Activated CD8-positive, alpha-beta T cell treated with anti-CD3 and anti-CD28 coated beads, Interleukin-2, amount 10 ng/mL, durations not matched to agents 7 days and 5 days (primary cell): ENCODE measurements at places on chromosomes 2 and 18. TPM values are rescaled to one million over a fixed set of nuclear protein-coding genes. Genes with fewer than 3 reads are reported as not detected.
A peak's percentile ranks its signal among the peaks of the same experiment; 100 is the strongest.

GRCh38 chr2:102187496-102188150, 800 bp downstream of the IL1RL2 start:
- H3K27ac ChIP-seq, result no peak overlapping the region
- no peaks in the 10 kb centered on the region for H3K36me3 ChIP-seq
- peak; percentile 28 for DNase-seq
- H3K4me1 ChIP-seq, result peaks cover 12% of the 10 kb centered on the region
- H3K4me3 ChIP-seq, result peak overlapping the region; percentile 74
- H3K27me3 ChIP-seq, result peaks cover 19% of the 10 kb centered on the region

GRCh38 chr2:160820691-160821090, 327.1 kb upstream of the RBMS1 start:
- no peak overlapping the region for H3K4me3 ChIP-seq
- no peaks in the 10 kb centered on the region for H3K4me1 ChIP-seq
- H3K36me3 ChIP-seq, result no peaks in the 10 kb centered on the region
- no peak for DNase-seq
- no peak overlapping the region for H3K27ac ChIP-seq
- peaks cover 4% of the 10 kb centered on the region for H3K27me3 ChIP-seq

DNA sequence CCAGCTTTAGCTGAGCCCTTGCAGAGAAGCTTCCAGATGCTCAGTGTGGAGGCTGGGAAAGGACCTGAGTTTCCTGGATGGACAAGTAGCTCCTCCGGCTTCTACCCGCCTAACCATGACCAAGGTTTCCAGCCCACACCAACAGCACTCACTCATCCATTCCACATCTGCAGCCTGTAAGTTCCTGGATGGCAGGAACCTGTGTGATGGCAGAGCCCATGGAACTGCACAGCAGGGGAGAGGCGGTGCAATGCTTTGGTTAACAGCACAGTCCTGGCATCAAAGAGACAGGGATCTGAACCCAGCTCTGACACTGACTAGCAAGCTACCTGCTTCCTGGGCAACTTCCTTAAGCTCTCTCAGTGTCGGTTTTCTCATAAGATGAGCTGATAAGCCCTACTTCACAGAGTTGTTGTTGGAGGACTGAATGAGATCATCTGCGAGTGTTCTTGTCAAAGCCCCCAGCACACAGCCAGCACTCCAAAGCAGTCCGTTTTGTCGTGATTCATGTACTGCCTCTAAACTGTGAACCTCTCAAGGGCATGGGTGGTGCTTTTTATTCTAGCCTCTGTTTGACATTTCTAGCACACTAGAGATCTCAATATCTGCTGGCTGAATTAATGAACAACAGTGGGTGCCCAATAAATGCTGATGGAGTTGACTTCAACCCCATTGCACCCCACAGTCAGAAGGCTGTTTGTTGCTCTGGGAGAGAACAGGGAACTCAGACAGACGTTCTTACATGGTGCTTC, 41.6 kb upstream of the OTOF start:
- H3K4me1 ChIP-seq, result peaks cover 16% of the 10 kb centered on the region
- peak; percentile 45 for DNase-seq
- H3K27me3 ChIP-seq, result peaks cover 9% of the 10 kb centered on the region
- no peak overlapping the region for H3K27ac ChIP-seq

Gene AMER3
- total RNA-seq, result not detected

Gene CWC22
- total RNA-seq, result 20.0 TPM

DNA sequence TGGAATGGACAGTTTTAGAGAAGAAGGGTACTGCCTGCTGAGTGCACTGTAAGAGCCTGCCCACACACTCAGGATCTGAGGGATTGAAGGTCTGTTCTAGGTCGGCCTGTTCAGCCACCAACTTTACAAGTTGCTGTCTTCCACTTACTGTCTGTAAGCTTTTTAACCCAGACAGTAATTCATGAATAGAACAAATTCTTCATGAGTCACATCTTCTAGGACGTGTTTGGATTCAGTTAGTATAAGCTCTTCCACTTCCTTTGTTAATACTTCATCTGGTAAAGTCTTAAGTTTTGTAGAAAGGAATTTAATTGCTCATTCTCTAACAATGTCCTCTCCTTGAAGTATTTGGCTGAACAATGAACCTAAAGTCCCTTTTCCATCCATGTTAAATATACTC, 74.6 kb downstream of the PDE11A start:
- H3K27ac ChIP-seq, result no peak overlapping the region
- no peaks in the 10 kb centered on the region for H3K4me1 ChIP-seq
- H3K36me3 ChIP-seq, result no peaks in the 10 kb centered on the region
- H3K4me3 ChIP-seq, result no peak overlapping the region
- H3K27me3 ChIP-seq, result peaks cover 8% of the 10 kb centered on the region
- no peak for DNase-seq

GRCh38 chr2:169871994-169872393, 44.7 kb downstream of the UBR3 start:
- H3K27ac ChIP-seq, result no peak overlapping the region
- H3K27me3 ChIP-seq, result no peaks in the 10 kb centered on the region
- no peak for DNase-seq
- H3K4me1 ChIP-seq, result no peaks in the 10 kb centered on the region

- H3K27ac ChIP-seq, result no peak overlapping the region
- H3K4me1 ChIP-seq, result no peaks in the 10 kb centered on the region
Observed at GRCh38 chr18:31835528-31836133, 75.0 kb upstream of the SLC25A52 start.

Gene PMS1
- total RNA-seq, result 41.7 TPM

Gene TUBA4B
- total RNA-seq, result not detected

DNA sequence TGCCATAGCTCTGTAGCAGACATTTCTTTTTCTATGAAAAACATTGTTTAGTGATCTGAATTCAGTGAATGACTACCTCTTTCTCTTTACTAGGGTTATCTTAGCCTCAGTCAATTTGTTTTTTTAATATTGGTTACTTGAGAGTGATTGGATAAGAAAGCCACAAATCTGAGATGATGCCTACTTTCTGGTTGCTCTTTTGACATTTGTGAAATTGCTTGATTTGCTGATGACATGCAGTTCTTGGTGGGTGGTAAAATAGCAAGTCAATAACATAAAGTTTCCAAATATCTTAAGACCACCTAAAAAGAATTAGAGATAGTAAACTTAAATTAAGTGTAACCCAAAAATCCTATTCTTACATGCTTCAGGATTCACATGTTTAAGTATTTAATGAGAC, 199.5 kb upstream of the STON1 start:
- peaks cover 48% of the 10 kb centered on the region for H3K4me1 ChIP-seq
- DNase-seq, result no peak
- H3K36me3 ChIP-seq, result peaks cover 20% of the 10 kb centered on the region
- no peak overlapping the region for H3K4me3 ChIP-seq

Gene NTSR2
- total RNA-seq, result not detected

DNA sequence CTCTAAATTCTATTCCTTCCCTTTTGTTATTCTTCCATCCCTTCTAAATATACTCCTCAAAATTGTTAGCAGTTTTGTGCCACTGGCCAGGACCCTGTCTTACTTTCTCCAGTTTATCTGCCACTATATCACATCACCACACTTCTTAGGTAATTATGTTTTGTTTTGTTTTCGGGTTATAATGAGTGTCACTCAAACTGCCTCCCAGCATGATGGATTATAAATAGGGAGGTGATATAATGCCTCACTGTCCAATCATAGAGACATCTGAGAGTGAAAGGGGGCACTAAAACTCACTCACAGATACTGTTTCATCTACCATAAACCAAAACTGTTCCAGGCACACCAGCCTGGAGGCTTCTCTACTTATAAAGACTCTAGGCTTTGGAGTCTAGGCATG, 3.5 kb downstream of the RSAD2 start:
- DNase-seq, result no peak
- peak overlapping the region; percentile 92 for H3K4me3 ChIP-seq
- peaks cover 67% of the 10 kb centered on the region for H3K36me3 ChIP-seq
- H3K27me3 ChIP-seq, result no peaks in the 10 kb centered on the region
- peaks cover 49% of the 10 kb centered on the region for H3K4me1 ChIP-seq

GRCh38 chr18:51300912-51301311, 103.4 kb upstream of the MEX3C start:
- no peak overlapping the region for H3K27ac ChIP-seq
- no peaks in the 10 kb centered on the region for H3K36me3 ChIP-seq
- H3K27me3 ChIP-seq, result no peaks in the 10 kb centered on the region
- H3K4me3 ChIP-seq, result no peak overlapping the region
- DNase-seq, result no peak

Gene COPS9
- 120 TPM for total RNA-seq
